ENCODE measurements at places on chromosomes 3 and 15.
A peak's percentile ranks its signal among the peaks of the same experiment; 100 is the strongest.

DNA sequence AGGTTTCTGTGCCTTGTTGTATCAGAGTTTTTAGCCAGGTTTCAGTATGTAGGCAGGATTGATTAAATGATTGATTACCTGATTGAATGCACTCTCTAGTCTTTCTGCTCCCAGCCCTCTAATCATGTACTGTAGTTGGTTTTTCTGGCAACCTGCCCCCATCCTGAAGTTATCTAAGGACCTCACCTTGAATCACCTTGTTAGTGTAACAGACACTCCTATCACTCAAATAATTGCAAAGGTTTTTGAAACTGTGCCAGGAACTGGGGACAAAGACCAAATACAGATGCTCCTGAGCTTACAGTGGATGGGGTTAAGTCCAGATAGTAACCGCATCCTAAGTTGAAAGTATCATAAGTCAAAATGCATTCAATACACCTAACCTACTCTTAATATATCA lies 141.5 kb upstream of the EIF1B start:
- DNase-seq: no peak

GRCh38 chr3:100269410-100270214 lies 8.8 kb downstream of the TBC1D23 start:
- DNase-seq: no peak

DNA sequence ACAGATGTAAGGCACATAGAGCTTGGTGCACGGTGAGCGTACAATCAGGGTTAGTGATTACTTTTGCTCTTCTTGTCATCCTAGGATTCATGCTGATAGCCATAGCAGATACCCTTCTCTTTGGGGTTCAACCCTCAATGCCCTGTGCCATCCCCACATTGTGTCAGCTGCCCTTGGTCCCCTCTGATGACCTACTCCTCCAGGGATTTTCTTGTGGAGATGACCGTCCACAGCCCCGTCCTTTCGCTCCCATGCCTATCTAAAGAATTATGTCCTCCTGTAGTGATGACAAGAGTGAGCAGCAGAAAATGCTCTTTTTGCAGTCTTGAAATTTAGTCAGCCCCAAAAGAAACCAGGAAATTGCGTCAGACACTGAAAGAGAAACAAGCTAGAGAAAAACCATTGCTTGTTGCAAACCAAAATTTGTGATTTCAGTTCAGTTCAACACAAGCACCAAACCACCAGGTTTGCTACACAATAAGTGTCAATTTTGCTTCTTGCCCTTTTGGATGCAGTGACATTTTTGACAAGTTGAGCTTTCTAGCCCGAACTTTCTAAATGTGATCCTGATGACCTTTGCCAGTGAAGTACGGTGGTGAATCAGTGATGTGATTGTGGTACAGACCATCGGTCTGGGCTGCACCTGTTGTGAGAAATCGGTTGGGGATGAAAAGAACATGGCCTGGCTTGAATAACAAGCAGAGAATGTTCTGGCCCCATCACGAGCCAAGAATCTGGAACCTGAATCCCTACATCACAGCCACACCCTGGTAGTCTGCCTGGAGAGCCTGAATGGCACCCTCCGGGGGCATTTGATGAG lies 41.3 kb downstream of the CMTM7 start:
- DNase-seq: peak; percentile 48

GRCh38 chr15:33473005-33473404 lies 162.2 kb downstream of the RYR3 start:
- no peak for DNase-seq

DNA sequence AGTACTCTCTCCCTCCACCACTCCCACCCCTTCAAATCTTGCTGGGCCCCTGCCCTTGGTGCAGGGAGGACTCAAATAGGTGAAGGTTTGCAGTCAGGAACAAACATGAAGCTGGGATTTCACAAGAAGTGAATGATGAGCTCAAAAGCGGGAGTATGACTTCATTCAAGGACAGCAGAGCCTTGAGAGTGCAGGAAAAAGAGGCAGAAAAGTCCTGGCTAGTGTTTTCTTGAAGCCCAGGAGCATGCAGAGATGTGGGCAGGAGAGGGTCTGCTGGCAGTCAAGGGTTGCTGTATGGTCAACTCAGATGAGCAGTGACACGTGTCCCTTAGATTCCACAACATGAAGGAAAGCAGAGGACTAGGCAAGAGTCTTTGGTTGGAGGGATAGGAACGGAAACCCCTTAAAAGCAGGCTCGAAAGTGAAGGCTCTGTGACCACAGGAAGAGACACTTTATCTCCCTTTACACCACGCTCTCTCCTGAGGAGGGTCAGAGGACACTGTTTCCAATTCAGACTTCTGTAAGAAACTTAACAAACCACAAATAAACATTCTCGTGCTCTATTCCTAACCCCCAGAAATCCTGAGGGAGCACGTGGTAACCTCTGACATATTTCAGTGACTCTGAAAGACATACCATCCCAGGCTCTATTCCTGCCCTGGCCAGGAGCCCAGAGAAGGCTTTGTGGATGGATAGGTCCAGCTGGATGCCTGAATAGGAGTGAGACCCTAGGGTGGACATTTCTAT lies 168.0 kb upstream of the NDN start:
- no peak for DNase-seq

DNA sequence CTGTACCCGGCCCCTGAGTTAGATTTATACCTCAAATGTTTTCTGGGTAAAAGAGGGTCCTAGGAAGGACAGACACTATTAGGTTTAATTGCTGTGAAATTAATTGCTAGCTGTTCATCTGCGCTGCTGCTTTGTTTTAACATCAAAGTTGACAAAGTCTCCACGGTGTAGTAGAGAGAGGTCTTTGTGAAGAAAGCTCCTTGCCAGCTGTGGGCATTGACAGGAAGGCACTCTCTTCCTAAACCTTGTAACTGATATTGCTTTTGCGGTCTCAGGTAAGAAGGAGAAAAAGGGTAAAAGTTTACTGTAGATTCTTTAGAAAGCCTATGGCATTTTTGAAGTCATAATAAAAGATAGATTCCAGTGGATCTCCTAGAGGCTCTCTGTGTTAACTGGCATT lies 68.1 kb downstream of the PTPRG start:
- no peak for DNase-seq

- DNase-seq: no peak
Observed at GRCh38 chr15:76282465-76282864, 28.8 kb downstream of the ETFA start.

DNA sequence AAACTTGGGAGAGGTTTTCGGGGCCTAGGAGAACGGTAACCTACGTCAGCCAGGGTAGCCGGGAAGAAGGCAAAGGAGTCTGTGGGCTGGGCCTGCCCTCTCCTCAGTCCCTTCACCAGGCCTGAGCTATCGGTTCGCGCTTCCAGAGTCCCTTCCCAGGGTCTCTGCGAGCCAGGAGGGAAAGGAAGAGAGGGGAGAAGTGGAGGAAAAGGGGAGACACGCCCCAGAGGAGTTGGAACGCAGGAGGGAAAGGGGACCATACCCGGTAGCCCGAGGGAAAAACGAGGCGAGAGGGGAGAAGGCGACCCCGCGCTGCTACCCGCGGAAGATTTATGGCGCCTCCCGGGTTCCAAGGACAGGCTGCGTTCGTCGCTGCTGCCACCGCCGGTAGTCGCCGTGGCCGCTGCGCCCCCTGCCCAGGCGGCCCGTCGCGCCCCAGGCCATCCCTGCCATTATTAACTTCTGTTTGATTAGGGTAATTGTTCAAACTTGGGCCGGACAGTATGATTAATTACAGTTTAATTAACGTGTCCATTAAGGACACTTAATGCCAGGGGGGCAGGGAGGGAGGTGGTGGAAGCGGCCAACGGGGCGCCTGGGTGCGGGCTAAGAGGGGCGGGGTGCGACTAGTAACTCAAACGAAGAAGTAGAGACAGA lies 3.4 kb upstream of the SKOR1 start:
- DNase-seq: no peak

GRCh38 chr3:50172626-50173220 lies 17.6 kb downstream of the SEMA3F start:
- DNase-seq: no peak

DNA sequence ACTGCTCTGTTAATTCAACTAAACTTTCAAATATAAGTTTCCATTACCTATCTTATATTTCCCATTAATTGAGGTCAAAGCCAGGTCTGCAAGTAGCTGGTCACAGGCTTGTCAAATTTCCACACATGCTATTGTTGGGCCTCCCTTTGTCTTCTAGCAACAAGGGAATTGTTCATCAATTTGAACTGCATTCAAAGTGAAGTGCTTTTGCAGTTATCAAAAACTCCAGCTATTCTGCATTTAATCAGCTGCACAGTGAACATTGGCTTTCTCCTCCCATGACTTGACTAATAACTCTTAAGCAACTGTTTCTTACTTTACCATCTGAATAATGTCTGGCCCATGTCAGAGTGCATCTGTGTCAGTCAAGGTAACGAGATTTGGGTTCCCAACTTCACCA lies 198.4 kb downstream of the KCNH8 start:
- DNase-seq: no peak

DNA sequence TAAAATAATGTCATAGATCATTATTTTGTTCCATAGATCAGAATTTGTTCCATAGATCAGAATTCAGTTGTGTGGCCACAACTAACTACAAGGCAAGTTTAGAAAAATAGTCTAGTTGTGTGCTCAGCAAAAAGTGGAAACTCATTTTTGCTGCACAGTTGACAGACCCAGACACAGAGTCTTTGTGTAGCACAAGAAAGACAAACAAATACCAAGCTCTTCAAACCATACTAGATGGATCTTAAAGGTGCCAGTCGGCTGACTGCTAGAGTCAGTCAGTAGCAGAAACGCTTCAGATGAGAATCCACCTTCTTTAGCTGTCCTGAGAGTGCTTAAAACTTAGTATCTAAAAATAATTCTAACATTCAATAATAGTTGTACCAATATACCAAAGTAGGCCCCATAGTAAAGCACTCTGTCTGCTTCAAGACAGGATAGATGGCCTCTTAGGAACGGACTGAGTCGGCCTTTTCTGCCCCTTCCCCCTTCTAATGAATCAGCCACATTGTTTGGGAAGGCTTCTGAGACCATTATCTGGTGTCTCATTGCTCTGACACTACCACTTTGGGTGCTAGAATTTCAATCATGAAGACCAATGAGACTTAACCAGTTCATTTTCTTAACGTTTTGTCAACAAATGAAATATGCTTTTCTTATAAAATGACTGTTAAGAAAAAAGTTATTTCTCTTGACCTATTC lies 27.7 kb upstream of the SLC4A7 start:
- no peak for DNase-seq

GRCh38 chr3:130606336-130606735 lies 89.4 kb downstream of the COL6A6 start:
- DNase-seq: no peak

DNA sequence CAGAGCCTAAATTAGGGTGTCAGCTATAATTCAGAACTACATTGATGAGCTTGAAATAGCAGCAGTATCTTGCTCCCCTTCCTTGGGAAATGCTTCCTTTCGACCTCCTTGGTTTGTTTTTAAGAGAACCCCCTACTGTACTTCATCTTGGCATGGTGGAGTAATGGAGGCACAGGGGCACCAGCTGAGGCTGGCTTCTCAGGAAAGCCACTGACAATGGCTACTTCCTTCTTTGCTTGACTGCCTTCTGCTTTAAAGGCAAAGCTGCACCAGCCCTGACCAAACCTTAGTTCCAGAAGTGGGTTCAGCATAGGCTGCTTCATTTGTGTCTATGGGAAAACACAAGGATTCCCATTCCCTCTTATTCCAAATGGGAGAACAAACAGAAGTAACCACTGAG lies 1.5 kb upstream of the FBXL22 start:
- DNase-seq: no peak

- DNase-seq: no peak
Observed at GRCh38 chr3:15794303-15794771, 3.4 kb downstream of the ANKRD28 start.

GRCh38 chr15:61720197-61720704 lies 340.0 kb downstream of the VPS13C start:
- no peak for DNase-seq

GRCh38 chr3:110015231-110015963 lies 678.1 kb upstream of the DPPA4 start:
- no peak for DNase-seq

GRCh38 chr3:16439848-16440708 lies 73.4 kb downstream of the RFTN1 start:
- DNase-seq: no peak

DNA sequence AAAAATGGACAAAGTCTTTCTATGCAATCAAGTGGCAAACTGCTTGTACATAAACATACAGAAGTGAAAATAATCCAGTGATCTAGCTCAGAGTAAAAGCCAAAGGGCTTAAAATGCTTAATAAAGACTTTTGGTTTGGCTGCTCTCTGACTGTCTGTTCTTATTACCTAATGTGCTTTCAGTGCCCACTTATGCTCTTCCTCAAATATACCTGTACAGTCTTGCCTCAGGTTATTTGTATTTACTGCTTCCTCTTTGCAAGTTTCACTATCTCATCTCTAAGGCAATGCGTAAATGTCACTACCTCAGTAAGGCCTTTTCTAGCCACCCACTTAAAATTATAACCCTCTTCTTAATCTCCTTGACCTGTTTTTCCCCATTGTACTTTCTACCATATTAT lies 171.8 kb downstream of the EPHA6 start:
- DNase-seq: no peak

GRCh38 chr3:128091586-128091985 lies 32.0 kb downstream of the RUVBL1 start:
- no peak for DNase-seq

DNA sequence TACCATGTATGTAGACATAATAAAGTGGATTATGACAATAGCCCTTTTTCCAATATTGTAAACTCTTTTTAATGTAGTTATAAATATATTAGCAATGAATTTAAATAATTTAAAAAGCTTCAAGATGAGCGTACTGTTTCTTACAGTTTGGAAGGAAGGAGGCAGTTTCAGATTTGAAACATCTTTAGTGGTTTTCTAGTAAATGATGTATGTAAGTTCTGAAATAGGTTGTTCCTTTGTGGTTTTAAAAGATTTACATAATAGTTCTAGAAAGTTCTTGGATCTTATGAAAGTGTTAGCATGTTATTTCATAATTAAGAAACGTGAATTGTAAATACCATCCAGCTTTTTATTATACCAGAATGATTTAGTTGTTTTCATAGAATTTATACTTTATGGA lies 16.0 kb downstream of the DNAJC19 start:
- no peak for DNase-seq

- peak; percentile 100 for DNase-seq
Observed at GRCh38 chr3:101676765-101677435, at the start of gene ZBTB11. TSS of gene ZBTB11 (minus strand) at chr3:101677132. CDS start at chr3:101676914, 218 bp downstream.

DNA sequence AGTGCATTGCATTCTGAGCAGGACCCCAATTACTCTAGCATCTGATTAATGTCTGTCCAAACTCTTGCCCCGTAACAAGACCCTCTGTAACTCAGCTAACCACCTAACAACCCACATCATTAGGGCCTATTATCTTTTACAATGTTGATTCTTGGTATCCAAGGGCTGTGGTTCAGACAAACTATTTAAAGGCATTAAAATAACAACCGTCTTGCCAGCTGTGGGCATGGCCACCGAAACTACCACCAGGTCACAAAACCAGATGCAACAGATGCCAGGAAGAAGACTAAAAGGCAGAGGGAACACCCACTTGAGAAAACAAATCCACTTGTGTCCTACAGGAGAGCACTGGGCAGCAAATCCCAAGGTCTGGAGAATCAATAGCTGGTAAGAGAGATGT lies 262.9 kb downstream of the ERC2 start:
- no peak for DNase-seq

All from activated naive CD4-positive, alpha-beta T cell treated with anti-CD3 and anti-CD28 coated beads, Interleukin-2, amount 10 ng/mL, durations not matched to agents 7 days and 5 days (primary cell).